RWPE2 (cell line): ENCODE measurements at places on chromosomes 3 and 15.

- no peak for DNase-seq
Measured at GRCh38 chr15:87871258-87871681, 385.3 kb downstream of the NTRK3 start.

- DNase-seq, result no peak
Measured at GRCh38 chr3:22960105-22960984, 242.8 kb upstream of the UBE2E2 start.

DNA sequence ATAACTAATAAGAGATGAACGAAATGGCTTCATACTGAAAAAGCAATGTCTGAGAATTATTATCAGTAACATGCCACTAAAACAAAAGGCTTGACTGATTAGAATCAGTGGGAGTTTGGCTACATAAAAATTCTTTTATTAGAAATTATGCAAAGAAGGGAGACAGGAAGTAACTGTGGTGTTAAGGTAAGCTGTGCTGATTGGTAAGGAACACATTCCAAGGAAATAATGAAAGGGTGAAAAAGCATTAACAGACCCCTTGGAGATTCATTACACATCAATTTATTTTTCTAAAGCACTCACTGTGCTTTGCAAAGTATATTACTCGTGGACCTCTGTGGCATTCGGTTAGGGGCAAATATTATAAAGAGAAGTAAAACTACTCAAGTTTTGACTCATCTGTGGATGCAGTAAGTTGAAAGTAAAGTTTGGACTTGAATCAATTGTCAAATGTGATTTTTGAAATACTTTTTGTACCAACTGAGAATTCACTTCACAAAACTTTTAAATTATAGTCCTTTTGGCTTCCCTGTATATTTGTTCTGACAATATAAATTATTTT, 176.1 kb upstream of the ZPLD1 start:
- no peak for DNase-seq

- DNase-seq, result no peak
Measured at GRCh38 chr3:140552403-140552802, 125.5 kb upstream of the TRIM42 start.

GRCh38 chr15:27486683-27487647, 516.0 kb downstream of the GABRG3 start:
- DNase-seq, result no peak

DNA sequence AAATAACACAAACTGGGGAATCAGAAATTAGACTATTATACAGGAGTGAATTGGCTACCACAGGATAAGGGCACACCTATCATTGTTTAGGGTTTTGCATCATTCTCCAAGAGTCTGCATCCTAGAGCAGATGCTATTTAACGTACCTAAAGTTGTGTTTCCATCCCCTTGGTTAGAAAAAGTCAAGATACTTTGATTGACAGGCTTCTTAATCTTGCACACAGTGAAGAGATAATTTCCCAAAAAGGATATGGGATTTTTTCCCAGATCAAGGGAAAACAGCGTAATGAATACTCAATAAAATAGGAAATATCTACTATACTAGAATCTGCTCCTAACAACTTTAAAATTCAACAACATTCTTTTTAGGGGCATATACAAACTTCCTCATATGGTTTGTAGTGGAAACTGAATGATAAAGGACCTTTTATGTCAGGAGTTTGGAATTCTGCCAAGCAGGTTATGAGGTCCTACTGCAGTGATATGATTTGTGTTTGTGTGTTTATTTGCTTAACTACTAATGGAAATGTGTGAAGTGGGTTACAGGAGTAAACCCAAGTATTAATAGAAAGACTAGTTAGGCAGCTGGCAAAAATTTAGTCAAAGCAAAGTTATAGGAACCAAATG, 124.1 kb upstream of the MME start:
- DNase-seq, result no peak
